Cortex of kidney (tissue), 1 donor: ENCODE measurements at places on chromosomes 2 and 18.

DNA sequence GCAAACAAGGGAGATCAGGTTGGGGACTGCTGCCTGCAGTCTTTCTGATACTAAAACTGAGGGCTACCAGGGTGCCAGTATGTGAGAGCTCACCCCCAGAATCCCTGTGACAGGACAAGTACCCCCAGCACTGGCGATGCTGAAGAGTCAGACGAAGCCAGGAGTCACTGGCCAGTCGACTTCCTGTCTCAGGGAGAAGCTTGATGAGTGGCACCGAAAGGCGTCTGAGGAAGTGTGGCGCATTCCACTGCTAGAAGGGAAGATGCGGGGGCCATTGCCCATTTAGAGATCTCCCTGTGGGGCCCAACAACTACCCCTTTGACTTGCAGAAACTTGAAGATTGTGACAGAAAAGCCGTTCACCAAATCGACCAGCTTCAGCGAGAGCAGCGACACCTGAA is 22.0 kb downstream of the MXD1 start:
- no peak for DNase-seq

- DNase-seq = no peak
These were observed 366.9 kb upstream of the ZEB2 start for GRCh38 chr2:144886862-144887261.

- DNase-seq = no peak
These were observed 71.4 kb upstream of the RNU4ATAC start for GRCh38 chr2:121459291-121459690.

- no peak for DNase-seq
These were observed 9.8 kb downstream of the MCEE start for GRCh38 chr2:71120195-71120594.

DNA sequence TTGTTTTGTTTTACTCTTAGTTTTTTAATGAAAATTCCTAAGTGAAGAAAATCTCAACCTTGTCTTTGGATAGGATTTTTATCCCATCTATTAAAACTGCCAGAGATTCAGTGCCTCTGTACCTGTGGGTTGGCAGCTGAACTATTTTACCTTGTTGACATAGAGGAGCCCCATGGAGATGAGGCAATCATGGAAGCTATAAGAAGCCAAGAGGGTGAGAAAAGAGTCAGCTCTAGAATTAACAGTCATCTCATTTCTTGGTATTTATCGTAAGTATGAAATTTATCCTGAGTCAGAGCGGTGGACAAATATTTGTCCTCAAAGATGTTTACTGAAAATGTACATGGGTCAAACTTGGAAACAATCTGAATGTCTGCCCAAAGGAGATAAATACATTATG is 35.8 kb upstream of the PGAP1 start:
- no peak for DNase-seq

DNA sequence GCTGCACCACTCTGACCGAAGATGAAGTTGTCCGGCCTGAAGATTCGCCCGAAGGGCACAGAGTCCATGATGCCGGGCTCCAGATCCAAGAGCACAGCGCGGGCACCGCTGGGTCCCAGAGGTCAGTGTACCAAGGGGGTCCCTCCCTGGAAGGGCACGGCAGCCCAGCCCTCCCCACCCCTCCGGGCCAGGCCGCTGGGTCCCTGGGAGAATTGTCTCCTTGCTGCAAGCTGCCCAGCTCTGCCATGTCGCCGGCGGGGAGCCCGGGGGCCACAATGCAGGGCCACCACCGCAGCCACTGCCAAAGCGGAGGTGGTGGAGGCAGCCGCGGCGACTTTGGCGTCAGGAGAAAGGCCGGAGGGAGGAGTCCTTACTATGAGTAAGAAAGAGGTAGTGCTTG is 189.5 kb upstream of the CYRIA start:
- no peak for DNase-seq

DNA sequence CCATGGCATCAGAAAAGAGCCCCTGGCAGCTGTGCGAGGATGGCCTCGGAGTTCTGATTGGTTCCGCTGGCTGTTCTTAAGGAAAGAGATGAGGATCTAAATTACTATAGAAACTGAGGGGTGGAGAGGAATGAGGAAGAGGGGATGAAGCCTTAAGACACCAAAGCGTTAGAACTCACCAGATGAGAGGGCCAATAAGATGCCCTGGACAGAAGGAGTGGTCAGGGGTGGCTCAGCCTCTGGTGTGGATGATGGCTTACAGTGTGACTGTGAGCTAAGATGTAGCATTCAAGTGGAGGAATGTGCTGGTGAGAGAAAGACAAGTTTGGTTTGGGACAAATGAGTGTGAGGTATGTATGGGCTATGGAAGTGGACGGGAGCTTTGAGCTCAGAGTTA is 97.8 kb downstream of the ZFP36L2 start:
- DNase-seq = no peak

GRCh38 chr2:136376798-136377211 is 258.9 kb upstream of the CXCR4 start:
- DNase-seq = no peak

DNA sequence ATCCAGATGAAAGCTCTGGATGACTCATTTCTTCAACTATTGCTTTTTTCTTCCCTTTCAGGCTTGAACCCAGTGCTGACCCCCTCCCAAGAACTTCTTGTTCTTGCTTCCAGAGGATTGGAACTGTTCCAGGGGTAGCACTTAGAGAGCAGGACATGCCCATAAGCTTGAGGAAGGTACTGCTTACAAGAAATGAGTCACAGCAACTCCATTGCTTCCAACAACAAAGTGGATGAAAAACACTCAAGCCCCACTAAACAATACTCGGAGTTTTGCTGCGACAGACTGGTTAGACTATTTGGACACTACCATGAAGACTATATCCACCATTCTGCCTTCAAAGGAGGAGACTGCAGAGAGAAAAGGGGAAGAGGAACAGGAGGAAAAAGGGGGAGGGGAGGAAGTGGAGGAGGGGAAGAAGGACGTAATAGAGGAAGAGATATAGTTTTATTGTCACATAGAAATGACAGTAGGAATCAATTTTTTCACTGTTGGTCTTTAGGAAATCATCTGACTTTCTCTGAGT is 1.6 kb upstream of the EPC2 start:
- no peak for DNase-seq

- no peak for DNase-seq
These were observed 61.2 kb upstream of the CHN1 start for GRCh38 chr2:175066411-175066810.

GRCh38 chr2:96274355-96275056 is 8.5 kb downstream of the CIAO1 start:
- no peak for DNase-seq

GRCh38 chr2:227509824-227510619 is 38.1 kb downstream of the AGFG1 start:
- no peak for DNase-seq

GRCh38 chr2:113861740-113862139 is 28.1 kb upstream of the ACTR3 start:
- DNase-seq = no peak
